ENCODE measurements at places on chromosomes 4 and X.

DNA sequence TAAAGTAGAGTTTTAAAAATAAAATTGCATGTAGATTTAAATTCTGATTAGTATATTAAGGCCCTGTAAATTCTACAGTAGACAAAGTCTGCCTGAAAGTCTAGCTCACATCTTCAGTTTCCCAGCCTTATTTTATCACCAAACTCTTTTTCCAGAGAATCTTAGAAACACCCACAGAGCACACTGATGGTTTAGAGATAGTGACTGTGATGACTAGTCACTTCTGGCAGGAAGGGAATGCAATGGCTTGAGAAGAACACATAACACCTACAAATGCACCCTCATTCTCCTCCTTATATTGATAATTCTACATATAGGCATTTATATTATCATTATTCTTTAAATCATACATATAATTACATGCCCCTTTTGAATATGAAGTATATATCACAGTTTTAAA, 232.9 kb downstream of the ARAP2 start:
- no peak for DNase-seq

GRCh38 chr4:114734594-114734993, 136.0 kb downstream of the UGT8 start:
- DNase-seq: no peak

DNA sequence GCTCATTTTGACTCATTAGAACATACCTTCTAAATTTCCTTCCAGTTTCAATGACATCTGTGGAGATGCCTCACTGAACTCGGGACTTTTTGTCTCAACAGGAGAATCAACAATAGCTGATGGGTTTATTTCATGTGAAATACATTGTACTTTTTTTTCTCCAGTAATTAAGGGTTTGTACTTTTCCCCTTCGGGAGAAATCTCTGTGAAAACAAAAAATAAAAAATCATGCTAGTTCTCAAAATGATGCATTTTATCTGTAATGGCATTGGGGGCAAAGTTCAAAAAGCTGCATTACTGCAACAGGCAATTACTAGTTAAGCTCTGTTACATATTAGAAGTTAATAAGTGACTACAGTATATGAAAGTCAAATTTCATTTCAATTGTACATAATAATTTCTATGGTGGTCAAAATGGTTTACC, 167.3 kb upstream of the SH3RF1 start:
- DNase-seq: no peak

GRCh38 chrX:150438165-150438564, 75.0 kb downstream of the MAMLD1 start:
- no peak for DNase-seq

- no peak for DNase-seq
Observed at GRCh38 chr4:111221371-111221770, 598.5 kb upstream of the PITX2 start.

- no peak for DNase-seq
Observed at GRCh38 chr4:114773339-114773738, 174.7 kb downstream of the UGT8 start.

GRCh38 chr4:121651597-121651996, 45.2 kb downstream of the ANXA5 start:
- no peak for DNase-seq

DNA sequence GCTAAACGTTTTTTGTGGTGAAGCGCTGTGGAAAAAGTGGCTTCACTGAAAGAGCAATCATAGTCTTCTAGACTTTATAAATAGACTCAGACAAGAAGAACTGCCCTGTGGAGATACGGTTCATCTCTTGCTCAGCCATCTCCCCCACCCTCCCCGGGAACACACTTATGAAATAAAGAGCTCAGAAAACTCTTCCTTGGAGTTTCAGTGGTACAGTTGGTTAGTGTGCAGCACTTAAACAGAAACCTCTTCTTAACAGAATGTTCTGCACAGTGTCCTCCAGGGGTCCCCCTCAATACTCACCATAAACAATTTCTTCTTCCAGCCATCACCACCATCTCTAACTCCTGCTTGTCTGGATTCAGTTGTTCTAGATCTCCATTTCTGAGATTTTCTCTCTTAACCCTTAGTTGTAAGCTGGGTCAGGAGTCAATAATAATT, 313.0 kb downstream of the ARHGAP10 start:
- no peak for DNase-seq

DNA sequence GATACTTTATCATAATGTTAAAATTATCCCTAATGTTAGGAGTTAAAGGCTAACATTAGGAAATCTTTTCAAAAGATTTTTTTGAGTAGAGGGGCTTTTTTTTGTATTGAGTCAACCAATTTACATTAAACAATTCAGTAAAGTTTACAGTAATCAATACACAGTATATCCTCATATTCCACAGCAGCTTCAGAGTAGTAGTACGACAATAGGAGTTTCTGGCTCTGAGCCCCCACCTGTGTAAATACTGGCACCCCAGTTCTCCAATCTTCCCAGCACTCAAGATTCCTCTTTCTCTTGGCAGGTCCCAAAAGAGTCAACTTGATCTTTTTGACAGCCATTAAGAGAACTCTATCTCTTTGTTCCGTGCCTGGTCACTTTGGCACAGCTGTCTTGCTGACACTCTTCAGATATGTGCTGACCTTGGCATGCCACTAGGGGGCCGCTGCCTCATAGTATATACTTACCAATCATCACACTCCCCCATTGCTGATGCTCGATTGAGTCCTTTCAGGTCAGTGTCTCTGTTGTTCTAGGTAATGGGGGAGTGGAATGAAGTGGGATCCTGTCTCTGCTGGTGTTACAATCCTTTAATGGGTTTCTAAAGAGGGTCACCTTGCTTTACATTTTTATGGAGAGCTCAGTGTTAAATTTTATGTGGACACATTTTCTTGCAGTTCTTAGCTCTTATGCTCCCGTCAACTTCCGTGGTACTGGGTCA, 19.5 kb upstream of the CCNI start:
- peak; percentile 38 for DNase-seq

DNA sequence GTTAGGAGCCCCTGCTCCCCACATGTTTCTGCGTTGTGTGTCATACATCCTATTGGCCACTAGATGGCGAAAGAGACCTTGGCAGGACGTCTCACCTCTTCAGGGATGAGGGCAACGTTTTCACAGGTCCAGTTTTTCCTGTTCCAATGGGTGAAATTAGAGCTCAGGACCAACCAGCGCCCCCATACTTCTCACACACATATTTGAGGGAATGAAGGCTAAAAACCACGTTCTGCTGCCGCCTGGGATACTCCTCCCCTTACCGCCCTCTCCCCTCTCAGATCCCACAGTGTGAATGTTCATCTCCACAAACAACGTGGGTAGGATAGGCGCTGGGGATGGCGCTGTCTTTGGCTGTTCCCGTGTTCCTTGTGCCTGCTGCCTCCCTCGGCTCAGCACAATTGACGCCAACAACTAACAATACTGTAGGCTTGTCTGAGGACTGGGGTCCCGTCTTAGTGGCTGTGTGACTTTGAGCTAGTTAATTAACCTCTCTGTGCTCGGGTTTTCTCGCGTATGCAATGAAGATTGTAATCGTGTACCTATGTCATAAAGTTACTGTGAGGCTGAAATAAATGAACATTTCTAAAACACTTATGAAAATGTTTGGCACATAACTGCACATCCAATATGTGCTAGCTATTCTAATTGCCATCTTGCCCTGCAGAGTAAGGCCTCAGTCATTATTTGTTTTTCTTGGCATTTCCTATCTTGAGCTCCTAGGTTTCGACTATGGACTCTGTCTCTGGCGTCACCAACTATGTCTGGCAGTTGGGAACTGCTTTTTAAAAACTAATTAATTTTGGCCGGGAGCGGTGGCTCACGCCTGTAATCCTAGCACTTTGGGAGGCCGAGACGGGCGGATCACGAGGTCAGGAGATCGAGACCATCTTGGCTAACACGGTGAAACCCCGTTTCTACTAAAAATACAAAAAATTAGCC, 181.3 kb upstream of the STK26 start:
- no peak for DNase-seq

DNA sequence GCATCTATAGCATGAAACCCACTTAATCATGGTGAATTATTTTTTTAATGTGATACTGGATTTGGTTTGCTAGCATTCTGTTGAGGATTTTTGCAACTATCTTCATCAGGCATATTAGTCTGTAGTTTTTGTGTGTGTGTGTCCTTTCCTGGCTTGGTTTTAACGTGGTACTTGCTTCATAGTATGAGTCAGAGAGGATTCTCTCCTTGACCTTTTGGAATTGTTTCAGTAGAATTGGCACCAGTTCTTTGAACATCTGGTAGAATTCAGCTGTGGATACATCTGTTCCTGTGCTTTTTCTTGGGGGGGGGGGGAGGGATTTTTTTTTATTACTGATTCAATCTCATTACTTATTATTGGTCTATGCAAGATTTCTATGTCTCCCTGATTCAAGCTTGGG, 232.0 kb upstream of the KLF8 start:
- no peak for DNase-seq

- no peak for DNase-seq
Observed at GRCh38 chr4:160795216-160795615, 1368.6 kb downstream of the FSTL5 start.

GRCh38 chrX:37453821-37454220, 104.7 kb downstream of the PRRG1 start:
- DNase-seq: no peak

- DNase-seq: no peak
Observed at GRCh38 chr4:179719766-179720450, 2277.7 kb upstream of the AGA start.

GRCh38 chrX:113133316-113133715, 292.7 kb upstream of the AMOT start:
- no peak for DNase-seq

GRCh38 chr4:69167300-69167699, 47.2 kb downstream of the UGT2B11 start:
- no peak for DNase-seq

DNA sequence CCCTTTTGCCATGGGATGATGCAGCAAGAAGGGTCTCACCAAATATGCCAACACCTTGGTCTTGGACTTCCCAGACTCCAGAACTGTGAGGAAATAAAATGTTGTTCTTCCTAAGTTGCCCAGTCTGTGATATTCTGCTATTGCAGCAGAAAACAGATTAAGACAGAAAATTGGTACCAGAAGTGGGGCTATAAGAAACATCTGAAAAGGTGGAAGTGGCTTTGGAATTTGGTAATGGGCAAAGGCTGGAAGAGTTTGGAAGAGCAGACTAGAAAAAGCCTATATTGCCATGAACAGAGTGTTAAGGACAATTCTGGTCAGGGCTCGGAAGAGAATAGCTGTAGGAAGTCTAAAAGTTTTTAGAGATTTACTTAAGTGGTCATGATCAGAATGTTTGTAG, 27.4 kb downstream of the CASP6 start:
- DNase-seq: no peak

DNA sequence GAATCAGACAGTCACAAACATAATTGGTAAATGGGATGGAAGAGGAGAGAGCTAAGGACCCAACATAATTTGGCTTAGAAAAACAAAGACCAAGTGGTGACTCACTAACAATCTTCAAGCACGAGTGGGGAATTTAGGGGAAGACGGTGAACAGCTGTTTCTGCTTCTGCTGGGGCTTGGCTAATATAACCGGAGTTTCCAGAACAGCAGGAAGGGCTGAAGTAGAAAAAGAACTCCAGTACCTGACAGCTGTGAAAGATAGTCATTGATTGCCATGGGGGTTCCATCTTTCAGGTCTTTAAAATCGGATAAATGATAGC, 290.9 kb upstream of the LDB2 start:
- DNase-seq: no peak

- no peak for DNase-seq
Observed at GRCh38 chr4:2341261-2341841, 77.1 kb downstream of the ZFYVE28 start.

- no peak for DNase-seq
Observed at GRCh38 chrX:41906515-41907187, 16.7 kb downstream of the CASK start.

DNA sequence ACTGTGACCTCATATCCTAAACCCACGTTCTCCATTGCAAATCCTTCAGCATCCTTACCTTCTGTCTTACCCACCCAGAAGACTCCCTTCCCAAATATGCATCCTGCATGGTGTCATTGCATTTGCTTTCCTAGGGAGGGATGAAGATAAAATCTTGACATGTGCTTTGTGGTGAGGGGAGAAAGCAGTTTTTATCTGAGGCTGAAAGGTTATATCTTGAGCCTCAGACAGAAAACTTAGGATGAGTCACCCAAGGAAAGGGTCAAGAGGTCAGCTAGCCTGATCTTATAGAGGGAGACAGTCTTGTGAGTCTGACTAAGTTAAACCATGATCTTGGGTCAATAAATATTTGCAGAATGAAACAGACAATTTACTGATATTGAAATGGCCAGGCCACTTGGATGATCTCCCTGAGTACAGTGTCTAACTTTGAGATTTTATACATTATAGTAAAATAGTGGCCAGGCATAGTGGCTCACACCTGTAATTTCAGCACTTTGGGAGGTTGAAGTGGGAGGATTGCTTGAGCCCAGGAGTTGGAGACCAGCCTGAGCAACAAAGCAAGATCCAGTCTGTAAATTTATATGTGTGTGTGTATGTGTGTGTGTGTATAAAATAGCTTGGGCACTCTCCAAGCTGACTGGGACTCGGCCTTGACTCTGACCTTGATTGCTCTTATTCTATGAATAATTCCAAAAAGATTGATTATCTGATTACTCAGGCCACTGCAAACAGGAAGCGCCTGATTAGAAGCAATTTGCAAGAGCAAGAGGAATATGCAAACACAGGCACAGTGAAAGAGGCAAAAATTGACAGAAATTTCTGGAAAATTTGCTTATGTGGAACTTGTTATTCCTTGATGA, 15.4 kb upstream of the FAM9C start:
- no peak for DNase-seq

GRCh38 chr4:2552806-2553205, 16.4 kb downstream of the FAM193A start:
- DNase-seq: no peak

GRCh38 chr4:15672101-15672500, 9.5 kb upstream of the FAM200B start:
- no peak for DNase-seq

- no peak for DNase-seq
Observed at GRCh38 chr4:70002507-70002906, 6.7 kb downstream of the STATH start.

DNA sequence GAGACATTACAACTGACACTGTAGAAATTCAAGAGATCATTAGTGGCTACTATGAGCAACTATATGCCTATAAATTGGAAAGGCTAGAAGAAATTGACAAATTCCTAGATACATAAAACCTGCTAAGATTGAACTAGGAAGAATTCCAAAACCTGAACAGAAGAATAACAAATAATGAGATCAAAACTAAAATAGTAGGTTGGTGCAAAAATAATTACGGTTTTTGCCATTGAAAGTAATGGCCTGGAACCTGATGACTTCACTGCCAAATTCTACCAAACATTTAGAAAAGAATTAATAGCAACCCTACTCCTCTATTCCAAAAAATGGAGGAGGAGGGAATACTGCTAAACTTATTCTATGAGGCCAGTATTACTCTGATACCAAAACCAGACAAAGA, 824.9 kb downstream of the KLHL13 start:
- DNase-seq: no peak

Data from stimulated activated CD4-positive, alpha-beta T cell treated with anti-CD3 and anti-CD28 coated beads, Interleukin-1b, Interleukin-23, amount 100 ng/mL, for 1 hour (primary cell).